NCI-H1930 (cell line): ENCODE measurements at places on chromosomes 3 and 15.

GRCh38 chr3:46368569-46368968 lies 2.2 kb upstream of the CCR5 start:
- DNase-seq = no peak

- no peak for DNase-seq
Observed at GRCh38 chr15:36406366-36406765, 173.1 kb upstream of the CDIN1 start.

DNA sequence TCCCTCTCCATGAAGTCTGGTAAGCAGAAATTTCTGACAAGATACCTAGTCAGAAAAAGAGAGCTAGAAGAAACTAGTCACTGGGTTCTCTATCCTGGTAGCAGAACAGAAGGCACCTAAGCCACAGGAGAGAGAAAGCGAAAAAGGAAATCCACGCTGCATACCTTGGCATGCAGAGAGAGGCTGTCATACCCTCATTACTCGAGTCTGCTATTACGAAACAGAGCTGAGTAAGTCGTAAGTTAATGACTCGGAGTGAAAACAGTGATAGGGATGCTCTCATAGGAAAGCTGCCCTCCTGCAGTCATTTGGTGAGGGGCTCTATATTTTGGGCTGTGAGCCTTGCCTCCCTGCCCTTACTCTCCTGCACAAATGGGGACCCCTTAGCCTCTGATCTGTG lies 16.2 kb downstream of the CLRN1 start:
- DNase-seq = no peak

DNA sequence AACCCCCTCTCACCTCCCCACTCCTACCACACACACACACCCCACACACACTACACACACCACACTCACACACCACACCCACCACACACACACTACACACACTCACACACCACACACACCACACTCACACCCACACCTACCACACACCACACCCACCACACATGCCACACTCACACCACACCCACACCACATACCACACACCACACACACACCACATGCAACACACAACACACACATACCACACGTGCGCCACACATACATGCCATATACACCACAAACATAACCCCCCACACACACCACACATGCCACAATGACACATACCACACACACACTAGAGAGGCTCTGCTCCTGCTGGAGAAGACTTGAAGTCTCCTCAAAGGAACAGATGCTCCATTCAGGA lies 5.9 kb upstream of the ITPKA start:
- DNase-seq = no peak

DNA sequence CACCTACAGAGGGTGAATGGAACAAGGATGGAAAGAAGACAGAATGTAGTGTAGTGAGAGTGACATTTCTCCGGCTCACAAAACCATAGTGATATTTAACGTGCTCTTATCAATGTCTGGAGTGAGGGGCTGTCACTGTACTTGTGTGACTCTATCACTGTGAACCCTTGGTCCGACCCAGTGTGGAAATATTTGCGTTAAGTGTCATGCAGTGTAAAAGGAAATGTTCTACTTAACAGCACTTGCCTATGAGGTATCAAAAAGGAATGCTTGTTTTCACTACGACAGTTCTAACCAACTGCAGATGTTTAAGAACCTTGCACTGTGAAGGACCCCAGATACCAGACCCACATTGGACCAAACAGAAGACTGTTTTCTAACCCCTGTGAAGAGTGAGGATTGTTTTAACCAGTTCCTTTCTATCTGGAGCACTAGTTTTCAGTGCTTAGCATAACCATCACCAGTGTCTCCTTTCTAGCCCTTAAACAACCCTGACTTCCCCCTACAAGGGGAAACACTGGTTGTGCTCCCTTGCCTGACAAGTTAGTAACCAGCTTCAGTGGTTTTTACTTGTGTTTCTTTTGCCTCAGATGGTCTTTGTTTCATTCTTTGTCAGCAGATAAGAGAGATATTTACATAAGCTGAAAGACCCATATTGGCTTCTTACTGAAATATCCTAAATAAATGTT lies 144.7 kb upstream of the ABHD17C start:
- no peak for DNase-seq

GRCh38 chr3:159816512-159816911 lies 172.1 kb upstream of the IL12A start:
- no peak for DNase-seq

DNA sequence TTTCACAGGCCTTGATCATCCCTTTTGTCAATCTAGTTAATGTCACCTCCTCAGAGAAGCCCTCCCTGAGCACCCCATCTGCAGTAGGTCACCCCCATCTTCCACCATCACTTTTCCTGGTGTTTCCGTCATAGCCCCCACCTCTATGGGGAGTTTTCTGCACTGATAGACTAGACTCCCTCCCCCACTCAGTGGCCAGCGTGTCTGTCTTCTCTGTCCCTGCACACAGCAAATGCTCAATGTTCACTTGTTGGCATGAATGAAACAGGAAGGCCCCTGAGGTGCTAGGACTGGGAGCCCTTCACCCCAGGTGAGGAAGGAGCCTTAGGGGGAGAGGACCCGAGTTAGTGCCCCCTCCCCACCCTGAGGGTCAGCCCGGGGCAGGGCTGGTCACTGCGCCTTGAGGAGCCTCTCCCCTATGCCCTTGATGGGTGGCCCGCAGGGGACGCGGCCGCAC lies 15.8 kb upstream of the FANCD2 start:
- DNase-seq = no peak

- DNase-seq = no peak
Observed at GRCh38 chr3:48004694-48005093, 11.5 kb downstream of the MAP4 start.

DNA sequence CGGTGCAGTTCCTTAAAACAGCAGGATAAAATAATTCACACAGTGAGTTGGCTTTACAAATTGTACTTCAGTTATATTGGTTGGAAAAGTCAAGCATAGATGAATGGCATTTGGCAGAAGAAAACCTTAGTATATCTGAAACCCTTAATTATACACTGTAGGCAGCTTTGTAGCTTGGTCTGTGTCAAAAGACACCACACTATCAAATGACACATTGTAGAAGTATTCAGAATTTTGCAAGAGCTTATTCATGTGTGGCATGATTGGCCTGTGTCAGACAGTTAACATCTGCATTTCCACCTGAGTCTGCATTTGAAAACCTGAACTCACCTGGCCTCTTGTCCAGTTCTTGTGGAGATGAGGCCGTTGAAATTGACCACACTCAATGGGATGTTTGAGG lies 13.8 kb downstream of the TMEM266 start:
- DNase-seq = no peak

DNA sequence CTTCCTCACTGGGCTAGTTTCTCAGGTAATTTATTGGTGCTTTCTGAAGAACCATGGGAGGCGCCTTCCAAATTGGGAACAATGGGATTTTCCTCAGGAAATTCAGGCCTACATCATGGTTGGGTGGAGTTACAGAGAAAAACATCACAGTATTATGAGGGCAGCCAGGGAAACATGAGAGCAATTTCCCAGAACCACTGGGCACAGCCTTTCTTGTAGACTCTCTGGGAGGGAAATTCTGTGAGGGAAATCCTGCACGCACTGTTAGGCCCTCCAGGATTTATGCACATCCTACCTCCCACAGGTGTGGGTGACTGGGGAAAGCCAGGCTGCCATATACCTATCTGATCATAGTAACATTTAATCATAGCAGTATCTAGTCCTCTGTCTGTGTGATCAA lies 13.2 kb downstream of the POPDC2 start:
- no peak for DNase-seq

- no peak for DNase-seq
Observed at GRCh38 chr3:52088445-52089367, 32.3 kb upstream of the DUSP7 start.

DNA sequence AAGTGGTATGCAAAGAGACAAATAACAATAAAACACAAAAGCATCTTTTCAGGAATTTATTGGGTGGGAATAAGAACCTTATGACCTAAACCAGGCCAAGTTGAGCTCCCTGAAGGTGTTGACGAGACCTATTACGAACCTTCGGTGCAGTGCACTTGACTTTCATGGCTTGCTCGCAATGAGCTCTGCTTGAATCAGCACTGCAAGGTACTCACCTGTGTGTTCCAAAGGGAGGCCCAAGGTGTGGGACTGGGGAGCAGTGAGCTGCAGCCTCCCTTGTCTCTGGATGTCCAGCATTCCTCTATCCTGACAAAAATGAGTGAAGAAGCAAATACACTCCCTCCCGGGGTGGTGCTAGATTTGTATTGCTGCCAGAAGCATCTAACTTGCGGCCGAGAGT lies at the start of gene MDFIC2:
Gene MDFIC2, minus strand, starts transcription at position 303 of the 400 bp plus-strand sequence. CDS start 665 bp downstream, outside the sequence.
- no peak for DNase-seq

- no peak for DNase-seq
Observed at GRCh38 chr15:31344823-31345605, 18.4 kb downstream of the KLF13 start.

GRCh38 chr3:38002940-38003339 lies 12.4 kb downstream of the VILL start:
- DNase-seq = no peak

- DNase-seq = no peak
Observed at GRCh38 chr3:155948476-155948875, 78.0 kb downstream of the GMPS start.

DNA sequence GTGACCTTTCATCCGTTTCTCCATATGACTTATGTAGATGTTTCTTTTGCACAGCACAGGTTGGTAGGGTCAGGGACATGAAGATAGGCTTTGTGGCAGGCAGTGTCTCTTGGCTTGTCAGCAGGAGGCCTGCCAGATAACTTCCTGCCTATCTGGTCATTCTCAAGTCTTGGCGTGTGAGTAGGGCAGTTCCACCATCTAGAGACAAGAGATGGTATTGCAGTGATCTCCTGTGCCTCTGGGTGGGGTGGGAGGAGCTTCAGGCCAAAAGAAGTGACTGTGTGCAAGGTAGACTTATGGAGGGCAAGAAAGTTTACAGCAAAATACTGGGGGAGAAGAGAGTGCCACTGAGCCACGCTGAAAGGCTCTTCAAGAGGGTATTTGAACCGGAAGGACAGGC lies 11.0 kb downstream of the TEX264 start:
- DNase-seq = no peak

- DNase-seq = no peak
Observed at GRCh38 chr3:159724627-159725026, 264.0 kb upstream of the IL12A start.

GRCh38 chr3:50150863-50151686 lies 4.0 kb upstream of the SEMA3F start:
- no peak for DNase-seq
